ENCODE measurements at places on chromosomes 12 and 14.

- no peak for DNase-seq
These were observed 184.2 kb downstream of the TMTC2 start for GRCh38 chr12:82870771-82871377.

DNA sequence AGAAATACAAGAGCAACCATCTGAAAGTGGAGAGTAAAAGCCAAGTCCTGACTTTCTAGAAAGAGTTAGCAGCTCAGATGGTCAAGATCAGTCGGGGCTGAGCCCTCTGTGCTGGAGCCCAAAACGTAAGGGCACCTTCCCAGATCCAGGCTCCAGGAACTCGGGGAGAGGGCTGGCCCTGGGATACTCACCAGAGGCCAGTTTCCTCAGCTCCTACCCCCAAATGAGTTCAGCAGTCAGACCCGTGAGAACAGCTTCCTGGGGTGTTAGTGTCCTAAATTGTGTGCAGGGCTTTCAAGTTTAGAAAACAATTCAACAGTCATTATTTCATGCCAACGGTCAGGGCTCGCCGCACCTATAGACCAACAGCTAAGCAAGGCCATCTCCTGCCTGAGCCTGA, 147.6 kb upstream of the FKBP4 start:
- no peak for DNase-seq

DNA sequence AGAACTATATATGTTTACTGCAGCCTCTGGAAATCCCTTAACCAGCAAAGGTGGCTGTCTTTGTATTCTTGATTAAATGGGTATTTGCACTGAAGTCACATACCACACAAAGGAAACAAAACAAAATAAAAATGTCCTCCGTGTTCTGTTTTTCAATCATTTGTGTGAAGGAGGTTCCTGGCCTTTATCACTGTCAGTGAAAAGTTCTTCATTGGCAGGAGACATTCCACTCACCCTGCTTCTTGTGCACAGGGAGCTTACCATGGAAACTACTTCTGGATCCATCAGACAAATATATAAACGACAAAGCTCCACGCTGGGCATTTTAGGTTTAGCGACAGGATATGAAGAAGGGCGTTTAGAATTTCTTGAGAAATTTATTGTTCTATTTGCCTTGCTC, 5.7 kb upstream of the NKX2-8 start:
- DNase-seq: no peak

DNA sequence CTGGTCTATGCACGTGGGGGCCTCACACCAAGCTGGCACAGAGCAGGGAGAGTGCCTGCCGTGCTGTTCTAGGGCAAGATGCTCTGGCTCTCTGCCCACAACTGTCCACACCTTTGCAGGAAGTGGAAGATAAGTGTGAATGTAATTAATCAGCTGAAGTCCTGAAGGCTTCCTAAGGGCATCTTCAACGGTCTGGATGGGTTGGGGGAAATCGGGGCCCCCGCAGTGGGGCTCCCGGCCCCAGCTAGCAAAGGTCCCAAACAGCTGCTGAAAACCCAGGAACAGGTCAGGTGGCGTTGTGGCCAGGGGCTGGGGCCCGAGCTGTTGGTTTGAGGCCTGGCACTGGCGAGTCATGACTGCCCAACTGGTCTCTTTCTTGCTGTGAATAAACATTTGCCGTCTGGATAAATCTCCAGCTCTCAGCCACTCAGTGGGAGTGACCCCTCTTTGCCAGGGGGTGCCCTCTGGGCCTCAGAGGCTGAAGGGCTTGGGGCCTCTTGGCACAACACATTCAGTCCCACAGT, 6.7 kb upstream of the SLC25A29 start:
- DNase-seq: no peak

GRCh38 chr14:77275601-77276017, 4.6 kb upstream of the NGB start:
- no peak for DNase-seq

- no peak for DNase-seq
These were observed 73.9 kb upstream of the HIF1A start for GRCh38 chr14:61621444-61621843.

DNA sequence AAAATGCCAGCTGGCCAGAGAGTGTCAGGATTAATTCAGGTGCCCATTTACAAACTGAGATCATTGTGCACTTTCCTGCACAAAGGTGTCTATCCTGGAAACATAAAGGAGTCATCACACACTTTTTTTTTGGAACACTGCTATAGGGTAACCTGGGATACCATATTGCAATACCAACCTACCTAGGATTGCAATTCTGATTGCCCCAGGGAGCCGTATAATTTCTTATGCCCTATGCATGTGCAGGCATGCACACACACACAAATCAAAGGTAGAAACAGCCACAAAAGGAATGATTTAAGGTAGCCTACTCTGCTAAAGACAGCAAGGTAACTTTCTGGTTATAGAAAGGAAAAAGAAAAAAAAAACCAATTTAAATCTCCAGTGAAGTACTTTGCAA, 285.3 kb upstream of the KITLG start:
- no peak for DNase-seq

GRCh38 chr14:73142216-73142615, 5.9 kb downstream of the PSEN1 start:
- DNase-seq: no peak

DNA sequence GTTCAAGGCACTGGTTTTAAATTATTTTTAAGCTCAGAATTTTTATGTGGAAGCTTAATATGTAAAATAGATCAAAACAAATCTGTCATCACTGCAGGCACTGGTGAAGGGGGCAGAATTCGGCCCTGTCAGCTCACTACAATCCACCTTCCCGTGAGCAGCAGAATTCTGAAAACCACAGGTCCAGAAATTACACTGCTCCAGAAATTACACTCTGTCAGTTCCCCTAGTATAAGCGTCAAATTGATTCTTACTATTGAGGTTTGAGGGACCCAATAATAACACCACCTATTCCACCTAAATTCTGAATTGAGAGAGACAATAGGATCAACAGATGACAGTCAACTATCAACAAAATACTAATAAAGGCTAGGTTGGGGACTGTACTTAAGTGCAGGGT, 245.5 kb downstream of the PHLDA1 start:
- no peak for DNase-seq

- DNase-seq: no peak
These were observed 273.4 kb downstream of the FOXN3 start for GRCh38 chr14:89143595-89143994.

All from activated CD8-positive, alpha-beta memory T cell treated with anti-CD3 and anti-CD28 coated beads, Interleukin-2, amount 10 ng/mL, durations not matched to agents 7 days and 5 days (primary cell).